ENCODE measurements at places on chromosomes 3 and 15. TPM values are rescaled to one million over a fixed set of nuclear protein-coding genes. Genes with fewer than 3 reads are reported as not detected.

- no peaks in the 10 kb centered on the region for H3K36me3 ChIP-seq
- no peaks in the 10 kb centered on the region for H3K27me3 ChIP-seq
- peak overlapping the region; percentile 32 for H3K27ac ChIP-seq
- peaks cover 18% of the 10 kb centered on the region for H3K4me1 ChIP-seq
- DNase-seq: peak; percentile 20
Measured at GRCh38 chr3:106206146-106206545, 337.3 kb upstream of the CBLB start.

TRAIP gene
- total RNA-seq: 22.5 TPM

IL20RB gene
- 2.4 TPM for total RNA-seq

OR5AC2 gene
- not detected for total RNA-seq

FAM3D gene
- not detected for total RNA-seq

DNA sequence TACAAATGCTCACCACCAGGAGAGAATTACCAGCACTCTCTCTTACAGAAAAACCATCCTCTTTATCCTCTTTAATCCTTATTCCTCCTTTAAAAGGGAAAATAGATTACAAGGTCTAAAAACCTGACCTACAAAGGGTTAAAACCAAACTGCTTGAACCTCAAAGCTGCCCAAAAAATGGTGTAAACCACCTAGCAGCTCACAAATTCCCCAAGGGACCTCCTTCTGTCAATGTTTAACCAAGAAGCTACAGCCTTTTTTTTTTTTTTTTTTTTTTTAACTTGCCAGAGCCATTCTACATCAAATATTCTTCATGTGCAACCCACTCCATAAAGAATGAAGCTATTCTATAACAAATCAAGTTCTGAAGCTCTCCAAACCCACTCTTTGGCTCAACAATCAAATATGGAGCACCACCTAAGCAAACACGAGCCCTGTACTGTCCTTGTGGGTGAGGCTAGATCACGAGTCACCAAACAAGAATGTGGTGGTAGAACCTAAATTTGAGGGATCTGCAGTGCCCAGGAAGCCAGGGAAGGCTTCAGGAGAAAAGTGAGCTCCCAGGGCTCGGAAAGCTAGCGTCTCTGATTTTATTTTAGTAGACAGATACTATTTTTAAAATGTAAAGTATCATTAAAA lies 20.1 kb downstream of the OSBPL10 start:
- H3K27ac ChIP-seq: no peak overlapping the region
- no peaks in the 10 kb centered on the region for H3K36me3 ChIP-seq
- H3K4me1 ChIP-seq: no peaks in the 10 kb centered on the region

DNA sequence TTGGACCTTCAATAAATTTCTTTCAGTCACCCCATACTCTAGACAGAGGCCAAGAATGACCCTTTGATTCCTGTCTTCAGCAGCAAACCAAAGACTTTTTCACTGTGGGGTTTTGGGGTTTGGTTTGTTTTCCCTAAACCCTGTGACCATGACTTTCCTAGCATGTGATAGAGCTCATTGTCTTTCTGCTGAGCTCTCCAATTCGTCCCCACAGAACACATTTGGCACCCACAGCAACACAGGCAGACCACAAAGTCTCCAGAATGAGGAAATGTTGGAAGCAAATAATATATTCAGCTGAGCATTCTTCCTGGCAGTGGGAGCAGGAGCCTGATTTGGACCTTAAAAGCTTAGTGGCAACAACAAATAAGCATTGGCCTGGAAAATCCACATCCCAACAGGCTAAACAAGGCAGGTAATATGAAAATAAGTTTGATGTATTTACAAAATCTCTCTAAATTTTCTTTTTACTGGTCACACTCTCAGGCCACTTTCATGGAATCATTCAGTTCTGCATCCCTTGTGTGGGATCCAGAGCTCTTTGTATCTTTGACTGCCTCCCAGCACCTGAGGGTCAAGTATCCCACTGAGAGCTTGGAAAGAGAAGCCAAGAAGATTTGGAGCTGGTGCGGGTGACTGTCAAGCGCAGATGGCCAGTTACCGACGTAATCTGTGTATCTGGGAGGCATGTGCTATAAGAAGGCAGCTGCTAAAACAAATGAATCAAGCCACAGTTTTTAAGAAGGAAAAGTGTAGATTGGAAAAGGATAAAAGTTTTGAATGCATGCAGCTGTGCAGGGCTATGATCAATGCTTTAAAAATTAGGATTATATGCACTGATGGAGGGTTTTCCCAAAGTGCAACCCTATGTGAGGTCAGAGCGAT lies 36.5 kb upstream of the CPB1 start:
- no peak overlapping the region for H3K4me3 ChIP-seq
- DNase-seq: no peak
- no peaks in the 10 kb centered on the region for H3K36me3 ChIP-seq

DNA sequence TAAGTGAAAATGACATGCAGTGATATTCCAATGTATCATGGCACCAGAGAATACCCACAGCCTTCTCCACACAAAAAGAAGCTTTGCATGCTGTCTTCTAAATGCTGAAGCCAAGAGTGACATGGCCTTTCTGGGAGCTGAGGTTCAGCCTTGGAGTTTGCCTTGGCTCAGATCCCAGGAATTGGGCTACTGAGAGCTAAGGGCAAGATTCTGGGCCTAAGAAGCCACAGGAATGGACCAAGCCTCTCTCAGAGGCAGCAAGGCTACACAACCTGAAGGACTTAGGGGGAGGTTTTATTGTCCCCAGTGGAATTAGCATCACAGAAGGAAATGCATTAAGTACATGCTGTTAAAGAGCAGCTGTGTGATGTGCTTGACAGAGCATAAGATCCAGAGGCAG lies 1078.5 kb downstream of the TUSC7 start:
- H3K27ac ChIP-seq: no peak overlapping the region
- no peaks in the 10 kb centered on the region for H3K4me1 ChIP-seq
- H3K36me3 ChIP-seq: no peaks in the 10 kb centered on the region
- no peak overlapping the region for H3K4me3 ChIP-seq

DNA sequence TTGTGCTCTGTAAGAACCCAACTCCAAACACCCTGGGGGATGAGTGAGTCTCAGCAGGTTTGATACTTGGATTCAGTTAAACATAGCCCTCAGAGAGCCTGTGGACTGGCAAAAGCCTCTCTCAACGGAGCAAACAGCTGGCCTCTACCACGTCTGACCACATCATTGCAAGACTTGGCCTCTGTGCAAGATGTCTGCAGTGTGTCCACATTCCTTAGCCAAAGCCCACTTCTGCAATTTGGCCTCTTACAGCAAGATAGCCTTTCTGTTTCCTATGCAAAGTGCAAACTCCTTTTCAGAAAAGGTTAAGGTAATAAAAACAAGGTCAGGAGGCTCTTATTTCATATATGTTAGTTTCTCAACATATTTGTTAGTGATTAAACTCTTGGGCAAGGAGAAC lies 27.9 kb downstream of the FBN1 start:
- H3K36me3 ChIP-seq: no peaks in the 10 kb centered on the region
- H3K27me3 ChIP-seq: no peaks in the 10 kb centered on the region
- H3K4me3 ChIP-seq: no peak overlapping the region
- no peak overlapping the region for H3K27ac ChIP-seq

- peaks cover 14% of the 10 kb centered on the region for H3K4me1 ChIP-seq
- no peaks in the 10 kb centered on the region for H3K36me3 ChIP-seq
- H3K27ac ChIP-seq: no peak overlapping the region
- no peak for DNase-seq
- no peak overlapping the region for H3K4me3 ChIP-seq
- H3K27me3 ChIP-seq: no peaks in the 10 kb centered on the region
Measured at GRCh38 chr3:129037093-129037419, 23.5 kb upstream of the GP9 start.
